ENCODE measurements at places on chromosomes 3 and 15.

DNA sequence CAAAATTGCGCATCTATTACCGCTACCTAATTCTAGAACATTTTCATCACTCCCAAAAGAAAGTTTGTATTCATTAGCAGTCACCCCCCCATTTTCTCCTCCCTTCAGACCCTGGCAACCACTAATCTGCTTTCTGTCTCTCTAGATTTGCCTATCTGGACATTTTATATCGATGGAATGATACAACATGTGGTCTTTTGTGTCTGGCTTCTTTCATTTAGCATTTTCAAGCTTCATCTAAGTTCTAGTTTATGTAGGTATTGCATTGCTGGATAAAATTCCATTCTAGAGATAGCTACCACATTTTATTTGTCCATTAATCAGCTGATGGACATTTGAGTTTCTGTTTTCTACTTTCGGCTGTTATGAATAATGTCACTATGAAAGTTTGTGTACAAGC, 38.4 kb downstream of the SLMAP start:
- no peak for DNase-seq

- no peak for DNase-seq
Observed at GRCh38 chr15:74364936-74365597, 2.4 kb downstream of the CYP11A1 start.

DNA sequence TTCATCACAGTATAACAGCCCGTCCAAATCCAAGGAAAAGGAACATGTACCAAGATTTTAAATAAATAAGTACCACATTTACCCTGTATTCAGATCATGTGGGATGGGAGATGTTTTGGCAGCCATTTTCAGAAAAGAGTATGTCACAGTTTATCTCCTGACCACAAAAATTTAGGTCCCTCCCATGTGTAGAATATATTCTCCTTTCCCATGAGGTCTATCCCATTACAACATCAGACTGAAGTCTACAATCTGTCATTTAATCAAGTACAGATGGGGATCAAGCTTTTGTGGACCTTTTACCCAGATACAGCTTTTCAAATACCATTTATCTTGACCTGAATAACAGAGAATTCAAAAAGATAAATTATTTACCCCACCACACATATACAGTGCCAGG, 444.5 kb downstream of the PLOD2 start:
- DNase-seq, result no peak

- no peak for DNase-seq
Observed at GRCh38 chr3:123432832-123433523, 15.9 kb downstream of the ADCY5 start.

DNA sequence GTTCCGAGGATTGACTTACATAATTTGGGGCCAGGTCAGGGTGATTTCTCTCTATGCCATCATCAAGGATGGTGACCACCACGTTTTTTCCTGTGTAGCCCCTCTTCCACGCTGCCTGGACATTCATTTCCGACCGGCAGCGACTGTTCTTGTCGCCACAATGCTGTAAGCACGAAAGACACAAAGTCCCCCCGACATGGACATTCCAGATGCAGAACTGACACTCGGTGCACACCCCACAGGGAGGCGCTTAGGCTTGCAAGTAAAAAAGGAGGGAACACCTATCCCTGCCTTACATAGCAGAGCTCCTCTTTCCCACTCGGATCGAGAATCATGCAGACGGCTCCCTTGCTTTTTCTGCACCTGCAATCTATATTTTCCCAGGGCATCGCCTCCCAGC, 58.2 kb downstream of the PCSK6 start:
- DNase-seq, result no peak

GRCh38 chr3:71684757-71685386, 40.3 kb downstream of the EIF4E3 start:
- no peak for DNase-seq

- DNase-seq, result no peak
Observed at GRCh38 chr3:87625876-87626275, 349.5 kb upstream of the POU1F1 start.

GRCh38 chr3:23945663-23945912, 502 bp downstream of the NR1D2 start:
- no peak for DNase-seq

DNA sequence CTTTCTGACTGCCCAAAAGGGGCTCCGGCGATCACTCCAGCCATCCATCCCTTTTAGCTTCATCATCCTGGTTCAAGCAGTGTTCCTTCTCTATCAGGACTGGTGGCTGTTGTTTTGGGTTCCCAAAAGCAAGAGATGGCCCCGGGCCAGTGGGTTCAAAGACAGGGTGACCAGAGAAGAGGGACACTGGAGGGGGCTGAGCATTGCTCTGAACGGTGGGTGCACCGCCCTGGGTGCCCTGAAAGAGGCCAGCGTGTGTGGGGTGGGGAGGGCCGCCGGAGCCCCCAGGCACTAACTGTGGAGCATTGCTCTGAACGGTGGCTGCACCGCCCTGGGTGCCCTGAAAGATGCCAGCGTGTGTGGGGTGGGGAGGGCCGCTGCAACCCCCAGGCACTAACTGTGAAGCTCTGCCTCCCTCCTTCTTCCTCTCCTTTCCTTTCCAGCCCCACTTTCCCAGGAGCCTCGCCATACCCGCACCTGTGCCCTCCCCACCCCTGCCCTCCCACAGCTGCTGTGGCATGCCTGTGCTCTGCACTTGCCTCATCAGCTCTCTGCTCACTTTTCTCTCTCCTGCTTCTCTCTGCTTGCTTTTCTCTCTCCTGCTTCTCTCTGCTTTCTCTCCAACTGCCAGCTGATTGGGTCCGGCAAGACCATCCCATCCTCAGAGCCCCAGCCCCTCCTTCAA, 37.4 kb upstream of the OR4F6 start:
- no peak for DNase-seq

DNA sequence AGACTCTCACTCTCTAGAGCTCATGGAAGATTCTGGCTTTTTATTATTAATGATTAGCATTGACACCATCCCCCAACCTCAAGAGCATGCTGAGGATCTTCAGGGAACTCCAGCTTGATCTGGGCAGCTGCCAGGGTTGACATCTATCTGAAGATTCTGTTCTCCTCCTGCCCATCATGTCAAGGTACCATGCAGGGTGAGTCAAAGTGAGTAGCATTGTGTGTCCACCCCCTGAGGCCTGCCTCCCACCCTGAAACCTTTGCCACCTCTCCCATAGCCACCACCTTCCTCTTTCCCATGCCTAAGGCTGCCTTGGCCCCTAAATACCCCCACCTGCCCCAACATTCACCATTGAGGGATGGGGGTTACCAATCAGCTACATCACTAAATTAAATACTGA, 70.1 kb upstream of the SLCO3A1 start:
- no peak for DNase-seq

DNA sequence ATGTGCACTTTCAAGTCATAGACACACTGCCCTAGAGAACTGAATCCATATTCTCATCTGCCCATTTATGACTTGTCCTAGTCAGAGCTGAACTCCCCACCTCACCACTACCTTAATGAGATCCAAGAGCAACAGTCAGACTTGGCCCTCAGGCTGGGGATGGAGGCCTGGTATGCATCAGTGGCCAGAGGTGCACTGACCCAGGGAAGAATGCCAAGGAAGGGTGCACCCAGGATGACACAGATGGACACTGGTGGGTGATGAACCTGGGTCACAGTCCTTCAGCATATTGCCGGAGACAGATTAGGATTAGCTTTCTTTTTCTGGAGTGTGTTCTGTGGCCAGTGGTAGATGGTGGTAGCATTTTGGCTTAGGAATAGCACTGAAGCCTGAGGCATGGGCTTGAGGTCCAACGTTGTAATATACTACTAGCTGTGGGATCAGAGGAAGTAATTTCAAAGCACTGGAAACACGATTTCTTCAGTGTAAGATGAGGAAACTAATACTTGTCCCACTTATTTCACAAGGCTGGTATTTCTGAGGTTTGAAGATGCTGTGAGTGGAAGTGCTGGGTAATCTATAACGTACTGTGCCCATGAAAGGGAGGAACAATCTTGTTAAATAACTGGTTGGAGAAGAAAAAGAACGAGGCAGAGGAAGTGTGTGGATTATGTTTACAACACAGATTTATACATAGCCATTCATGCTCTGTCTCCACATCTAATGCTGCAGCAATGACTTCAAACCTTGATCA, 265.0 kb downstream of the THRB start:
- DNase-seq, result no peak

- DNase-seq, result no peak
Observed at GRCh38 chr3:33144433-33144832, 30.6 kb downstream of the CRTAP start.

All from cerebellar nuclear complex (tissue), 1 donor.